ENCODE measurements at places on chromosomes 2 and 18.

DNA sequence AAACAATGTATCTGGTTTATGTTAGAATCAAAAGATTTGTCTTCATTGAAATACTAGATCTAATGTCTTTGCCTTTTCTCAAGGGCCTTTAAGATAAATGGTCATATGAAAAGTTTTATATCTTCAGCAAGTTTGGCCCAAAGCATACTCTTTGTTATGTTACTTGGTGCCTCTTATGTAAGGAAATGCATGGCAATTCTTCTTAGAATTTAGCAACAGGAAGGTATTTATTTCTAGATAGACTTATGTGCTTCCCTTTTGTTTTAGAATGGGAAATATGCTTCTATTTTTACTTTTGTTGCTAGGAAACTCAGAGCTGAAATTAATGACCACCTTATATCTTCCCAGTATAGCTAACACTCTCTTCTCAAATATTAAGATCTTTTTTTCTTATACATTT is 117.4 kb upstream of the DLX2 start:
- no peak for DNase-seq

DNA sequence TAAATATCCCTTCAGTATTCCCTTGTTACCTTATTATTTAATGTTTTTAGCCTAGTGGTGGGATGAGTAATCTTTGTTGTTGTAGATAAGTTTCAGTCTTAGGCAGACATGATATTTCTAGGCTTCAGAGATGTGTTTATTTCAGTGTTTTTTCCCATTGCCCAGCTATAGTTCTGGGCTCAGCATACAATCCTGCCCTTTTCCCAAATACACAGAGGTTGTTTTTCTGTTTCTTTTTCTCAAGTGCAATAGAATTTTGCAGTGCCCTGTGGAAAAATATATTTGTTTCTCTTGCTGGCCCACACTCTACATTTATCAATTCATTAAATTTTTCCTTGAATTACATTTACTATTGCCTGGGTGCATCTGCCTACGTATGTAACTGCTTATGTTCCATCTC is 321.8 kb downstream of the KCNJ3 start:
- DNase-seq: no peak

DNA sequence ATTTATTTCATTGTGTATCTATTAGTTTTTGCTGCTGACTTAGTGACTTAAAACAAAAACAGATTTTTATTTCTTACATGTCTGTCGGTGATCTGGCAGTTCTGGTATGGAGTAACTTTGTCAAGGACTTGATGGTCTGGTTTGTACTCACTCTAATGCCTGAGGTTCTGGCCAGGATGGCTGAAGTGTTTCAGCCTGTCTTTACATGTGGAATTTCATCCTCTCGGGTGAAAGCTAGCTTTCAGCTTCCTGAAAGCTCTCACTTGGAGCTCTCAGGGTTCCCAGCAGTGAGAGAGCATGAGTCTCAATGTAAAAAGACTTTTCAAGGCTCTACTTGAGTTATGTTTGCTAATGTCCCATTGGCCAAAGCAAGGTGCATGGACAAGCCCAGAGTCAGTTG is 216.4 kb downstream of the NR4A2 start:
- DNase-seq: no peak

- DNase-seq: no peak
Measured at GRCh38 chr2:136531731-136532130, 233.6 kb upstream of the THSD7B start.

- no peak for DNase-seq
Measured at GRCh38 chr2:80519121-80519643, 214.6 kb upstream of the LRRTM1 start.

DNA sequence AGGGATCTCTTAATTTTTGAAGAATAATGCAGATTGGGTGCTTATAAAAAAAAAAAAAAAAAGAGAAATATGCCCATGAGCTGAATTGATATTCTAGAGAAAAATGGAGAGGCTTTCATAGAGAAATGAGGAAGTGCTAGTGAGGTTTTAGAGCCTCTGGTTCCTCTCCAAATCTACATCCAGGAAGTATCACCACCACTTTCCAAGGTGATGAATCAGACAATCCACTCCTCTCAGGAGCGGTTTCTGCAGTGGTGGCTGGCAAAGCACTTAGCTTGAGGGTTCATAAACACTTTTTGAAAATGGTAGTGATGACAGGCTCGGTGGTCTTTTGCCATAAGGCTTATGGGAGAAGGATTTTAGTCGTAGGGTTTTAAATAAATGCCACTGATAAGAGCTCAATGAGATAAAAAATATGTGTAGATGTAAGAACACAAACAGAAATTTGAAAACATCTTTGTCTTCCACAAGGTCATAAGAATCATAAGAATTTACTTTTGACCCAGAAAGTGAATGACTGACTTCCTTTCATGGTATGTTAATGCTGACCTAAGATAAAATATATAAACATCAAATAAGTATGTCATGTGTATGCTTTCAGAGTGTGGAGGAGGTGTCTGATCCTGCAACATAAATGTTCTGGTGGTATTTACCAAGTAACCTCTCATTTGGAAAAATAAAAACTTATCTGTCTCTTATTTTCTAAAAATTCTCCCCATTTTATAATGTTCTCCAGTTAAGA is 42.1 kb upstream of the DSG1 start:
- DNase-seq: no peak

DNA sequence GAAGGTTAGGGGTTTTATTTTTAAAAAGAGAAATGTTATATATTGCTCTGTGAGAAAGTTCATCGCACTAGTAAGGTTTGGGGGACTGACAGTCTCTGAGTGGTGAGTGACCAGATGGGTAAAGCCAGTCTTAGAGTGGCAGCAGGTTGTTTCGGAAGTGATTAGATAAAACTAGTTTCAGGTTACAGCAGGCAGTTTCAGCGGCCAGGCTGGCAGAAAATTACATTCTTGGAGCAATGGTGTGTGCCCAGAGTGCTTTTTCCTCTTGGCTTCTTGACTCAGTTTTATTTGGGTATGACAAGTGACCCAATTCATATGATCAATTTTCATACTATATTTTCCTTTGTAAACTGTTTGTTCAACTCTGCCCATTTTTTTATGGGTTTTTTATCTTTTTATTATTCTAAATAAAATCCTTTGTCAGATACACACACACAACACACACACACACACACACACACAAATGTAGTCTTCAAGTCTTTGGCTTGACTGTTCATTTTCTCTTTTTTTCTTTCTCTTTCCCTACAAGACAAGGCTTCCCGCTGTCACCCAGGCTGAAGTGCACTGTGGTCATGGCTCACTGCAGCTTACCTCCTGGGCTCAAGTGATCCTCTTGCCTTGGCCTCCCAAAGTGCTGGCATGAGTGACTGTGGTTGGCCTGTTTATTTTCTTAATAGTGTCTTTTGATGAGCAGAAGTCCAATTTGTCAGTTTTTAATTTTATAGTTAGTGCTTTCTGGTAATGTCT is 30.9 kb downstream of the RALBP1 start:
- no peak for DNase-seq

- DNase-seq: no peak
Measured at GRCh38 chr18:50950626-50951025, 17.2 kb upstream of the ELAC1 start.

DNA sequence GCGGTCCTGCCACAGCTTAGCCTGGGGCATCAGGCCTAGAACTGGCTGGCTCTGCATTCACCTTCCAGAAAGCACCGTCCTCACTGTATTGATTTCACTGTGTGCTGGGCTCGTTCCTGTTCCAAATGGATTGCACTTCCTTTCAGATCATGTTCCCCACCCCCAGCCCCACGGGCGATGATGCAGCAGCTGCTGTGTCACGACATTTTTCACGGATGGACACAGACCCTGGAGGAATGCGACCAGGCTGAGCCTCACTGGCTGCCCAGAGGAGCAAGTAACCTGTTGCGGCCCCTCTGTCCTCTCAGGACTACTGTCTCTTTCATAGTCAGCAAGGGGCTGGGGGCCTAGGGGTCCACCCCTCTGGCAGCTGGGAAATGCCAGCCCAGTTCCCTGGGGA is 50.3 kb downstream of the CAPN13 start:
- no peak for DNase-seq

GRCh38 chr2:104914509-104914908 is 60.6 kb downstream of the POU3F3 start:
- no peak for DNase-seq
